Stimulated activated CD8-positive, alpha-beta memory T cell treated with anti-CD3 and anti-CD28 coated beads, Interleukin-15, amount 100 ng/mL, for 24 hours (primary cell): ENCODE measurements at places on chromosomes 13 and 19.

- no peak for DNase-seq
These were observed 51.7 kb upstream of the SERPINE3 start for GRCh38 chr13:51287758-51288157.

GRCh38 chr19:7307590-7308218 lies 13.5 kb upstream of the INSR start:
- no peak for DNase-seq

DNA sequence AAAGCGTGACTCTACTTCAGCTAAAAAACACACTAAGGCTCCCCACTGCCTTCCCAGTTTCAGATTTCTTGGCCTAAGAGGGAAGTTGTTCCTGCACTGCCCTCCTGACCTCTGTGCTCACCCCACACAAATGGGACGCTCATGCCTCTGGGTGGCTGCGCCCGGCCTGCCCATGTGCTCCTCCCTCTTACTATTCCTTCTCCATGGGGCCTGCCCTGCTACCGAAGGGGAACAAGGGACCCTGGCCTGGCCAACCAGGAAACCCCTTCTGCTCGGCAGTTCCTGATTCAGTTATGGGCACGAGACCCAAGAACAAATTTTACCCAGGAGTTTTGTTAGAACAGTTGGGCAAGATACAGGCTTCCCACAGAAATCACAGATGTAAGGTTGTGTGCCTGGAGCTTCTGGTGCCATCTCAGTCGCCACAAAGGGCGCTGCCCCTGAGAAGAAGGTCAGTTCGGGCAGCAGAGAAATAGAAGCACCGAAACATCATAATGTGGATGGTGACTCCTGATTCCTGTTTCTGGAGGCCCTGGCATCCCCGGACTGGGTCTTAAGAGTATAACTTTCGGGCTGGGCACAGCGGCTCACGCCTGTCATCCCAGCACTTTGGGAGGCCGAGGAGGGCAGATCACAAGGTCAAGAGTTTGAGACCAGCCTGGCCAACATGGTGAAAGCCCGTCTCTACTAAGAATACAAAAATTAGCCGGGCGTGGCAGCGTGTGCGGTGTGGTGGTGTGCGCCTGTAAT lies 5.4 kb upstream of the PLPP2 start:
- no peak for DNase-seq

DNA sequence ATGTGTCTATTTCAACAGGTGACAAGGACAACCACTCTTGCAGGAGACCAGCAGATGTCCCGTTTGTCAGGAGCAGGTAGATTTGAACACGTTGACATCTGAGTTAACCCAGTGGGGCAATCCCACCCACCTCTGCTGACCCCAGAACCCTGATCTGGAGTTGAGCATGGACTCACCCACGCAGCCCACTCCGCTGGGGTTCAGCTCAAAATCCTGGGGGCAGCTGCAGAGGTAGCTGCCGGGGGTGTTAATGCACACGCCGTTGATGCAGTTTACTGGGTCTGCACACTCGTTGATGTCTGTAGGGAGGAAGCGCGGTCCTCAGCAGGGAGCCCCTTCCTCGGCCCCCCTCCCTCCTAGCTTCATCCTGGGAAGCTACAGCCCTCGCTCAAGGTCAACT lies 39.9 kb downstream of the FBN3 start:
- DNase-seq, result no peak

DNA sequence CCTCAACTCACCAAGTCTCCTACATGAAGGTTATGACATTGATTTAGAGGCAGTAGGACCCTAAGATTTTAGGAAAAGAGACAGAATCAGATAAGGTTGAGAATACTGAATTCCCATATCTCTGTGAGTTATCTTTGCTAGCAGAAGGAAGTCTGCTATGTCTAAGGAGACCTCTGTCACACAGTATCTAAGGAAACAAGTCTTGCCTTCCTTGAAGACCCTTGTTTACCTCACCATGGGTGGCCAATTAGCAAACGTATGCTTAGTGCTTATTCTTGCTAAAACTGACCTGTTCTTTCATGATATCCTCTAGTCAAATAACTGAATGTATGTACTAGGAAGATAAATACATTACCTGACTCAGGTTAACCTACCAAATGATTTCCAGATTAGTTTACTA lies 855.4 kb upstream of the SLITRK1 start:
- DNase-seq, result no peak

DNA sequence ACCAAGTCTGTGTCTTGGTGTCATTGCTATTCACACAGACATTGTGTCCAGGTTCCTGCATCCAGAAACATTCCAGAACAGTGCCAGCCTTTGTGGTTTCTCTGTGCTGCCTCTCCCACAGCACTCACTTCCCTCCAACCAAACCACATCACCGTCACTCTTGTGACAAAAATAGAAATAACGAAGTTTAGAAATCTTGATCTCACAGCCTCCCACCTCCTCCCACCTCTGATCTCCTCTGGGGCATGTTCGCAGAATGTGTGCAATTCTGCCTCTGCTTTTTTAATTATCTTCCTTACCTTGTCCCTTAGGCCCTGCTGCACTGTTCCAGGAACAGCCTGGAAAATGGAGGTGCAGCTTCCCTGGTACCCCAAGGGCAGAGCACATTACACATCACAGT lies 8.7 kb upstream of the SERPINE3 start:
- DNase-seq, result no peak

DNA sequence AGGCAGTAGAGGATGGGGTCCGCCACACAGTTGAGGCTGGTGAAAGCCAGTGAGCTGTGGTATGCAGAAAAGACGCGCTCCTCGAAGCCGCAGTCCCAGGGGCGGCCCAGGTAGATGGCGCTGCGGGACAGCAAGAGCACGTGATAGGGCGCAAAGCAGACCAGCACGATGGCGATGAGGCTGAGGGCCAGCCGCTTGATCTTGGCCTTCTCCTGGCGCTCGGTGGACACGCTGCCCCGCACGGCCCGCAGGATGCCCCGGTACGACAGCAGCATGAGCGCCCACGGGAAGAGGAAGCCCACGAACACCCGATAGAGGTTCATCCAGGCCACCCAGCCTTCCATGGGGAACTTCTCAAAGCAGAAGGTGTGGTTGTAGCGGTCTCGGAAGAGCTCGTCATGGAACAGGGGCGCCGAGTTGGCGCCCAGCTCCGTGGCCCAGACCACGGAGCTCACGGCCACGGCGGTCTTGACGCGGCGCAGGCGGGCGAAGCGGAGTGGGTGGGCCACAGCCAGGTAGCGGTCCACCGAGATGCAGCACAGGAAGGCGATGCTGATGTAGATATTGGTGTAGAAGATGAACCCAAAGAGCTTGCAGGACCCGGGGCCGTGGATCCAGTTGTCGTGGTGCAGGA lies 6.5 kb upstream of the OPA3 start:
- DNase-seq, result no peak

DNA sequence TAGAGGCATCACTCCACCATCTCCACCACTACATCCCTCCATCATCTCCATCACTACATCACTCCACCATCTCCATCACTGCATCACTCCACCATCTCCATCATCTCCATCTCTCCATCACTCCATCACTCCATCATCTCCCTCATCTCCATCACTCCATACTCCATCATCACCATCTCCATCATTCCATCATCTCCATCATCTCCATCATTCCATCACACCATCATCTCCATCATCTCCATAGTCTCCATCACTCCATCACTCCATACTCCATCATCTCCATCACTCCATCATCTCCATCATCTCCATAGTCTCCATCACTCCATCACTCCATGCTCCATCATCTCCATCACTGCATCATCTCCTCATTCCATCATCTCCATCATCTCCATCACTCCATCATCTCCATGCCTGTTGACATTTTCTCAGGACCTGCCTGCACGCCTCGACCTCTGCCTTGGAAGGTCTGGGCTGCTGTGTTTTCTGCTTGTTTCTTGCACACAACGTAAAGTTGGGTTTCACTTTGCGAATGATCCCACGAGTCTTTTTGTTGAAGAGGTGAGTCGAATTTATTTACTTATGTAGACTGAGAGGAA lies 21.2 kb upstream of the RASA3 start:
- no peak for DNase-seq

DNA sequence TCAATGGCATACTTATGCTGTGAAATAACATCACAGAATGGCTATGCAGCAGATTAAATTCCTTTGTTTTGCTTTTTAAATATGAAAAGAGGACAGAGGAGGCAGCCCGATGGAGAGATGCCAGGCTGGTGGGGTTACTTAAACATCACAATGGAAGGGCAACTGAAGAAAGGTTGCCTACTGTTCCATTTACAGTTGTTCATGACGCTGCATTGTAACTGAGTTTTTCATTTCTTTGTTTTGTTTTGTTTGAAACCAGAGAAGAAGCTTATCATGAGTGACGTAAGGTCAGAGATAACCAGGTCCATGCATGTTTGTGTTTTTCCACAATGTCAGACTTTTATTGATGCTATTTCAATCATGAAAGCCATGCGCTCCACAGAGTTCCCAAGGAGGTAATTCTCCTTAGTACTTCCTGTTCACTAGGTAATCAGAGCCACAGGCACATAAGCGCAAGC lies 273.8 kb downstream of the LHFPL6 start:
- no peak for DNase-seq

DNA sequence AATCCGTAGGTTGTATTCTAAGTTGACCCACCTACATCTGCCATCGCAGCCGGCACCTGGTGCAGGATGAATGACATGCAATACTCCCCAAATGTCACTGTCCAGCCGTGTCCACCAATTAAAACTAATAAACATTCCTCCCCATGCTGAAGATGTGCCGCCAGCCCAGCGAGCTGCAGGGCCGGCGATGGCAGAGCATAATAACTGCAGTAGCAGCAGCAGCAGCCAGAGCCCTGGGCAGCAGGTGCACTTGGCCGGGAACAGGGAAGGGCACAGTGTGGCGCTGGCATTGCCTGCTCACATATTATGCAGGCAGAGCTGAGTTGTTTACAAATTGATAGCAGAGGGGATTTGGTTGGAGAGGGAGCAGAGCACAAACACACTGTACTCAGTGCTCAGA lies 754.9 kb downstream of the OLFM4 start:
- no peak for DNase-seq

GRCh38 chr13:45807520-45808099 lies 43.9 kb downstream of the SIAH3 start:
- DNase-seq, result no peak

DNA sequence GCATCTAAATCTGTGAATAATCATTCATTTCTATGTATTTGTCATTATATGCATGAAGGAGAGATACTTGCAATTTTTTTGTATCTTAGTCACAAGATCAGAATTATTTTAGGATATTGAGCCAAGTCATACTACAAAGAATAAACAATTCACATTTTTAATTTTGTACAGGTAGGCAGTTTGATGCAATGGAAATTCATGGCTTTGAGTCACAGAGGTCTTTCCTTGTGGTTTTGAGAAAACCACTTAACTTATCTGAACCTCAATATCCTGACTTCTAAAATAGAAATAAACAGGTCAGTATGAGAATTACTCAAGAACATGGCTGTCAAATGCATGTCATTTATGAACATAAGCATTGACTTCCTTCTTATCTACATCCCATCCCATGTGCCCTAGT lies 221.4 kb upstream of the SLC10A2 start:
- no peak for DNase-seq

DNA sequence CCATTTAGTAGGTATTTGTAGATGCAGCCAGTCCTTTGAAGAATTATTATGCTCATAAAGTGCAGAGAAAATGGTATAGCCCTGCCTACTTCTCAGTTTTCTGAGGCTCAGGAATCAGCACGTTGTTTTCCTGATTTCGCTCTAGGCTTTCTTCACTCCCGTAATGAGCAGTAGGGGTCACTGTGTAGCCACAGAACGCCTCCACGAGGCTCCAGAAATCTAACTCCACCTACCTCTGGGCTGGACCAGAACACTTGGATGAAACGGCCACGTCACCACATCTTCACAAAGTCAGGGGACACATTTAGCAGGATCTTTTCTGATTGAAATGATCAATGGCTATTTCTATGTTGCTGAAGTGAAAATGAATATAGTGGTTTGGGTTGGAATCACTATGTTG lies 49.8 kb upstream of the GTF3A start:
- DNase-seq, result no peak

DNA sequence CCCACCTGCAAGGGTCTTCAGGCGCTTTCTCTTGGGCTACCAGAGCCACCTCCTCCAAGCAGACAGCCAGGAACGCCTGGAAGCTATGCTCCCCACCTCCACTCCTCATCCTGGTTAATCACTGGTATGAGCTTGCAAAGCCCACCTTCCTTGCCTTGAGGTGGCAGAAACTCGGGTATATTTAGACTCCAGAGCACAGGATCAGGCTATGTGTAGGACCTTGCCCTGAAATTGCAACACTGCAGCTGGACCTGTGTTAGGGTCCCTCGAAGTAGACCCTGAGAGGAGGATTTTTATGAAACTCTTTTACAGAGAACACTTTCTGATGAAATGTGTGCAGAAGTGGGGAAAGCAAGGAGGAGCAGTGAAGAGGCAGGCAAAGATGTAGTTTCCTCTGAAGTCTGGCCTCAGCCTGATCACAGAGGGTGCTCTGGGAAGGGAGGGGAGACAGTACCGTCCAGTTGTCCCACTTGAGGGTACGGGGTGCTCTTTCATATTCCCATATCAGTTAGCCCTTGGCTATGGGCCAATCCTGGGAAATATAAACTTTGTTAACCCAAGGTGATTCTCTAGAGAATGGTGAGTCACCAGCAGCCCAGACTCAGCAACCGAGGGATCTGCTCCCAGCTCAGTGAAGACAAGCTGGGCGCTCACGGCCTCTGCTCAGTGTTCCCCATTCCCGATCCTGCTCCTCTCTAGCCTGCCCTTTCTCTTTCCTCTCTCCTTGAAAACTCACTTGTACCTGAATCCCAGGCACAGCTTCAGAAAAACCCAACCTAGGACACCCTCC lies 157.9 kb downstream of the UQCRFS1 start:
- no peak for DNase-seq

- DNase-seq, result no peak
These were observed 334.3 kb downstream of the DLEU7 start for GRCh38 chr13:50509167-50509566.

DNA sequence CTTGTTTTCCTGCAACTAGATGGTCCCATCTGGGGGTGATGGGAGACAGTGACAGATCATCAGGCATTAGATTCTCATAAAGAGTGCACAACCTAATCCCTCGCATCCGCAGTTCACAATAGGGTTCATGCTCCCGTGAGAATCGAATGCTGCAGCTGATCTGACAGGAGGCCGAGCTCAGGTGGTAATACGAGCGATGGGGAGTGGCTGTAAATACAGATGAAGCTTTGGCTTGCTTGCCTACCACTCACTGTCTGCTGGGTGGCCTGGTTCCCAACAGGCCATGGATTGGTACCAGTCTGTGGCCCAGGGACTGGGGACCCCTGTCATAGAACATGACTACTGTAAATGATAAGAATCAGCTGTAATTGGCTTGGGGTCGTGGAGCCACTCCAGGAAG lies 28.0 kb downstream of the WDR88 start:
- DNase-seq, result no peak
